B cell (primary cell): ENCODE measurements at places on chromosomes 1 and 21. TPM values are rescaled to one million over a fixed set of nuclear protein-coding genes. Genes with fewer than 3 reads are reported as not detected.

The ZBTB8B gene
- total RNA-seq: 0.02 and 0.05 TPM in 2 replicates

The CDA gene
- total RNA-seq: not detected in 2 replicates

The ALX3 gene
- total RNA-seq: not detected in 2 replicates

The CELF3 gene
- total RNA-seq: not detected in 2 replicates

The CLEC20A gene
- total RNA-seq: 4.7 and 4.9 TPM in 2 replicates

The OR2G6 gene
- 1.7 and 1.8 TPM in 2 replicates for total RNA-seq

The LRRC3 gene
- 3.3 and 3.8 TPM in 2 replicates for total RNA-seq

The GPR25 gene
- 1.8 and 3.1 TPM in 2 replicates for total RNA-seq

The KRTAP11-1 gene
- total RNA-seq: not detected in 2 replicates

The PBX1 gene
- total RNA-seq: 0.32 TPM in 1 of 2 replicates, not detected in the other

The WNT9A gene
- 0.07 TPM in 1 of 2 replicates, not detected in the other for total RNA-seq

The HCN3 gene
- 9.0 and 9.2 TPM in 2 replicates for total RNA-seq

The ADORA1 gene
- total RNA-seq: not detected in 2 replicates

The LRRC71 gene
- total RNA-seq: not detected in 2 replicates

The AGO4 gene
- 19.1 and 22.6 TPM in 2 replicates for total RNA-seq

The JAM2 gene
- 0.94 and 1.3 TPM in 2 replicates for total RNA-seq

The RHBDL2 gene
- not detected in 2 replicates for total RNA-seq

The TSACC gene
- total RNA-seq: 0.69 TPM in 1 of 2 replicates, not detected in the other

The PLPPR5 gene
- total RNA-seq: not detected in 2 replicates

The LDLRAD2 gene
- total RNA-seq: 0.47 and 0.83 TPM in 2 replicates

The LAX1 gene
- total RNA-seq: 20.5 and 23.5 TPM in 2 replicates

The PRKACB gene
- 53.9 and 54.9 TPM in 2 replicates for total RNA-seq

The ADAM30 gene
- total RNA-seq: not detected in 2 replicates

The ASTN1 gene
- not detected in 2 replicates for total RNA-seq

The PHF13 gene
- 10.6 and 11.0 TPM in 2 replicates for total RNA-seq

The TMEM82 gene
- not detected in 2 replicates for total RNA-seq

The LEFTY1 gene
- total RNA-seq: 0.51 TPM in 1 of 2 replicates, not detected in the other

The AUNIP gene
- total RNA-seq: 0.27 TPM in 1 of 2 replicates, not detected in the other

The LINGO4 gene
- total RNA-seq: not detected in 2 replicates

The ENAH gene
- total RNA-seq: 1.3 and 1.6 TPM in 2 replicates

The OR2T11 gene
- total RNA-seq: 3.6 and 4.9 TPM in 2 replicates

The LRRN2 gene
- total RNA-seq: not detected in 2 replicates

The CD84 gene
- total RNA-seq: 58.5 and 63.9 TPM in 2 replicates

The NPHP4 gene
- 12.3 and 14.8 TPM in 2 replicates for total RNA-seq

The PEAR1 gene
- not detected in 2 replicates for total RNA-seq

The FCRL5 gene
- 34.0 and 35.0 TPM in 2 replicates for total RNA-seq

The ANKRD45 gene
- not detected in 2 replicates for total RNA-seq

The SORT1 gene
- 0.05 and 0.25 TPM in 2 replicates for total RNA-seq

The CPLANE2 gene
- 11.1 and 14.3 TPM in 2 replicates for total RNA-seq

The ATP1A2 gene
- not detected in 2 replicates for total RNA-seq

The SLAMF8 gene
- 0.54 TPM in 1 of 2 replicates, not detected in the other for total RNA-seq

The DSTYK gene
- 15.2 and 15.7 TPM in 2 replicates for total RNA-seq

The SPRR2B gene
- total RNA-seq: not detected in 2 replicates

The FAF1 gene
- total RNA-seq: 58.4 and 61.1 TPM in 2 replicates

The MASP2 gene
- not detected in 2 replicates for total RNA-seq
